ENCODE measurements at places on chromosomes 6 and 20. TPM values are rescaled to one million over a fixed set of nuclear protein-coding genes. Genes with fewer than 3 reads are reported as not detected.

DNA sequence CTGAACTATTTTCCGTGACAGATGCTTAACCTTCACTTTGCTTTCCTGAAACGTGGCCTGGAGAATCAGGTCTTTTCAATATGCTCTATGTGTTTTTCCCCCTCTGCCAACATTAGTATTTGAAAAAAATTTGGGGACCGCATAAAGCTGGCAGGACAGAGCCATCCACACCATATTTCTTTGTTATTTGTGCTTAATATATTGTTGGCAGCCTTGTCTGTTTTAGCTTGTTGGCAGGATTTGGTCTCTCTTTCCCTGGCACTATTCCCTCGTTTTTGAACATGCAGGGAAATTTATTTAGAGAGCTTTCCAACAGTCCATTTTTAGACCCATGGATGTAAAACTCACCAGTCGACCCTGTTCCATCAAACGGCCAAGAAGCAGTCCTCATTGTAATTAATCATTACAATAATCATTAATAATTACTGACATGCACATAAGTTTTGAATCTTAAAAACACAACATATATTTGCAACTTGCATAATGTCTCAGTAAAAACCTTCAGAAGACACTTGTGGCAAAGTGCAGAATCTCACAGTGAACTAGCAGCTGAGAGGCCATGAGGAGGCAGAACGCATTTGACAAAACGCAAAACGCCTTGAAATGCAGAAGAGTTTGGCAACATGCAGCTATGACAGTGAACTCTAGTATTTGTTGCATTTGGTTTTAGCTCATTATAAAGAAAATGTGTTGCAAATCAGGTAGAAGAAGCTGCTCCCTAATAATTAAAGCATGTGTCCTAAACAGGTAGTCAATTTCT is 514.2 kb downstream of the C6orf118 start:
- no peak for DNase-seq

DNA sequence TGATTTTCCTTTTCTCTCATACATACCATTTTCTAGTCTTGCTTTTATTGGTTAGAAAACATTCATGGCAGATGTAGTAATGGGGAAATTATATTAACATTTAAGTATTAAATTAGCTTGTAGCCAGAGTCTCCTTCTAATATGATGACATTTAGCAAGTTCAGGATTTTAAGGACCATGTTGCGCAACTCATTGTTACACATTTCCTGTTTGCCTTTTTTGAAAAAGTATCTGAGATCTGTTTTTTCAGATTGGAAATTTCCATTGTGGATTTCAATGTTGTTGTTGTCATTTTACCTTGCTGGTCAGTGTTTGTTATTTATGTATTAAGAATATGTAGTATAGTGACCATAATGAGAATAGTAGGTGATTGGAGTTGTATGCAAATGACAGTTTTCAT is 38.7 kb downstream of the CDKAL1 start:
- DNase-seq, result no peak

- DNase-seq, result no peak
Measured at GRCh38 chr20:43460830-43461200, 3.1 kb downstream of the SRSF6 start.

GRCh38 chr6:81787313-81788068 is 35.0 kb upstream of the TENT5A start:
- DNase-seq, result no peak

DNA sequence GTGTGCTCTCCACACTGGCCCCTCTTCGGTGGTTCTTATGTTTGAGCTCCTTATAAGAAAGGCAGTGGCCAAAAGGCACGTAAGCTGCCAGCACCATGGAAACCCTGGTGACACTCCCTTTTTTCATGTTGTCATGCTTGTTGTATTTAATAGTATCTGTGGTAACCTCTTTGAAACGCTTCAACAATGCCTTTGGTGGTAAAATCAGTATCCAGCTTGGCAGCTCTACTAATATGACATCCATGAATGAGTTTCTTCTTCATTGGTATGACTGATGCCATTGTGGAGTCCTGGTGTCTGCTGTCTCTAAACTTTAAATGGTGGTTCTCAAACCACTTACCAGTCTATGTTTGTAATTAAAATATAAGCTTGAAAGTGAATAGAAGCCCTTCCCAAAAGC is 10.7 kb upstream of the MYLK2 start:
- no peak for DNase-seq

- DNase-seq, result peak; percentile 91
Measured at GRCh38 chr20:63735859-63736718, at the start of gene LIME1. Gene LIME1, plus strand, starts transcription at chr20:63736664. Its CDS starts 886 bp downstream, at chr20:63737550.

- DNase-seq, result no peak
Measured at GRCh38 chr6:2881423-2881822, 21.7 kb downstream of the SERPINB9 start.

Gene ZC2HC1B
- not detected for total RNA-seq

Gene GRM1
- not detected for total RNA-seq
